ENCODE measurements at places on chromosomes 2 and 18.

DNA sequence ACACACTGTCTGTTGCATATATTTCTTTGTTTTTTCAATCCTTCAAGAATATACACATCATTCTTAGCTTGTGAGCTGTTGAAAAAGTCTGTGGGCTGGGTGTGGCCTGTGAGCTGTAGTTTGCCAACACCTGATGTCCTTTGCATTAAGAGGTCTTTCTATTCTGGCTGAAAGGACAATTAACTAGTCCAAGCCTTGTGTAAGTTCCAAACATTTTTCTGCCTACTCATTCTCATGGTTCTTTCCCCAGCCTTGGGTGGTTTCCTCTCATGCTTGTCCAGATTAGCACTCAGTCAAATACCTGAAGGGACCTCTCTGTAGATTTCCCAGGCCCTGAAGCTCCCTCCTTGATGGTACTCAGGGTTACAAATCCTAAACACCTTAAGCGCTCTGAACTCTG is 57.8 kb upstream of the NABP1 start:
- no peak for DNase-seq

- DNase-seq, result no peak
Measured at GRCh38 chr2:30709516-30709915, 97.7 kb downstream of the CAPN13 start.

- DNase-seq, result no peak
Measured at GRCh38 chr2:109662889-109663288, 48.7 kb downstream of the SOWAHC start.

DNA sequence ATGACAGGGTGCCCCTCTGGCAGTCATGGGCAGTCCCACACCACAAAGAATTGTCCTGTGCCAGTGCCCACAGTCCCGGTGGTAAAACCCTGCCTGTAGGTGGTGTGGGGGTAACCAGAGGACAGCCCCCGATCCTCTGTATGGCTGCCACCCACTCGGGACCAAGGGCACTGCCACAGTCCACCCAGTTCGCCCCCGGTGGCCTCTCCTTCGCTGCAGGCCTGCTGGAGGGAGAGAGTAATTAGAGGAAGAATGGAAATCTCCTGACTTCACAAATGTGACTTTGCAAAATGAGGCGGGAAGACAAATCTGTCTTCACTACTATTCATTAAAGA is 11.4 kb downstream of the GBX2 start:
- DNase-seq, result no peak

DNA sequence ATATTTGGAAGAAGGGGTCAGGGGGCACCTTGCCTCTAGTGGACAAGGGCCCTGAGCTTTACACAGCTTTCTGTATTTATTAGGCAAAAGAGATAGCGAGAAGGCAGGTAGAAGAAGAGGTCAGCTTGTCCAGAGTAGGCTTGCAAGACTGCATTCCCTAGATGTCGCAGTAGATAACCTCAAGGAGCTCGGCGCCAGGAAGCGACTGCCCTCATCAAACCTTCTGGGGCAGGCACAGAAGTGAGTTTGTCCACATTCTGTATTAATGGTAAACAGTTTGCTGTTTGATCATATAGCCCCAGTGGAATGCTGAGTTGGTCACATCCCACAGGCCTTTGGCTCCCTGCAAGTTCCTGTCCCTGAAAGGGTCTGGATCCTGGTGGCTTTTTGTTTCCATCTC is 7.0 kb downstream of the CHCHD5 start:
- no peak for DNase-seq

DNA sequence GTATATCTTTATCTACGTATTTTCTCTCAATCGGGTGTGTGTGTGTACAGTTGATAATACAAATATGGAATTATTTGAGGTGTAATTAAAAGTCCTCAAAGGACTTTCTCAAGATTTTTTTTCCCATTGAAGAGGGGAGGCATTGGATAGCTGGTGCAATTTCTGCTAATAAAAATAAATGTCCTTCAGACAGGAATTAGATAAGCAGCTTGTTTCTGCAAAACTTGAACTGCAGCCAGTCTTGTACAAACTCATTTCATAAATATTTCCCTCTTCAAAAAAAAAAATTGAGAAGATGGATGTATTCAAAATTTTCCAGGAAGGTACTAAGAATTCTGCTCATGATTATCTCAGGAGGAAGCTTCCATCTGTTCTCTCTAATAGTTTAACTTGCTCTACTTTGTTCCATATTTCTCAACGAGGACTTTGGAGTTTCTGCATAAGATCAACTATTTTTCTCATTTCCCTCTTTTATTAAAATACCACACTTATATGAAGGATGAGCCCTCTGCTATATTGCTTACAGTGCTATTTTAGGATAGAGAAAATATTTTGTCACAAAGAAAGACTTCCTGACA is 33.0 kb upstream of the GLS start:
- no peak for DNase-seq

- DNase-seq, result no peak
Measured at GRCh38 chr2:86492048-86492453, 50.9 kb downstream of the KDM3A start.

GRCh38 chr2:11562011-11562410 is 28.2 kb downstream of the GREB1 start:
- no peak for DNase-seq

- no peak for DNase-seq
Measured at GRCh38 chr18:58955738-58956137, 91.1 kb downstream of the ZNF532 start.

GRCh38 chr18:28404694-28405093 is 227.8 kb upstream of the CDH2 start:
- DNase-seq, result no peak

DNA sequence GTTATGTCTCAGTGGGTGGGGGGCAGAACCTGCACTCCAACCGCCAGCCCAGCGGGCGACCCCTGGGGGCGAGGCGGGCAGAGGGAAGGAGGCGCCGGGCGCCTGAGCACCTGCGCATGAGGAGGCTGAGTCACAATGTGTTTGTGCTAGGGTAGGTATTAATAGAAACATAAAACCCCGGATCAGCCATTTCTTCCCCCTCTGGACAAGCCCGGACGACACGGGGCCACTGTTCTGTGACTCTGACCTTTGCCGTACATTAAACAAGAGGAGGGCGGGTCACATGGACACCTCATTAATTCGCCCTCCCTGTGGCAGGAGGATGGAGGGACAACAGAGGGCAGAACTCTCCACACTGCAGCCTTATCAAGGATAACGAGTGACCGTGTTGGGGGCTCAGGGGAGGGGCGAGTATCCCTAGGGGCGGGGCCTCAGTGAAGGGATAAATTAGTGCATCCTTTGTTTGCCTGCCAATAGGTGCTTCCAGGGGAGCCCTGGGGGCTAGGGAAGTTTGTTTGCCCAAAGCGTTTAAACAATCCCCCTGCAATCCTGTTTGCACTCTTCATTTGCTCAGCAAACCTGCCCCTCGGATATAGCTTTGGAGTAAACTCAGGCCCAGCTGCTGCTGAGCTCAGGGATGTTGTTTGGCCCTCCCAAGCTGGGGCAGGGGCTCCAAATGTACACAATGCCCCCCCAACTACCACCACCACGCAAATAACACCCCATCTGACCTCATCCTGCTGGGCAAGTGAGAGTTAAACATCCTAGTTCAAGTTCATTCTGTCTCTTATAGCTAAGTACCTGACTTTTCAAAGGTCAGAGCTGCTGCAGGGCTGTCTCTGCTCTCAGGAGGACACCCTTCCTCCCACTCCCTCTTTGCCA is 171.2 kb upstream of the GLI2 start:
- DNase-seq, result peak; percentile 73

GRCh38 chr2:149394864-149395263 is 64.5 kb downstream of the LYPD6 start:
- no peak for DNase-seq

DNA sequence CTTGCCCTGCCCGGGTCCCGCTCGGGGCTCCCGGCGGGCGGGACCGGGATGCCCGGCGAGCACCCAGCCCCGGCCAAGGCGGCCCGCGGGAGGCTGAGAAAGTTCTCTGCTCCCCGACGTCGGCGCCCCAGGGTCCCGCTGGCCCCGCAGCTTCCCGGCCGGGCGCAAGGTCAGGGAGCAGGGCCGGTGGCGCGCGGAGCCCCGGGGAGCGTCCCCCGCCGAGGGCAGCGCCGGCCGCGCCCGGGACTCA is 331 bp downstream of the SERPINE2 start:
- DNase-seq, result no peak

- DNase-seq, result peak; percentile 35
Measured at GRCh38 chr18:48229552-48229981, 179.6 kb downstream of the ZBTB7C start.

DNA sequence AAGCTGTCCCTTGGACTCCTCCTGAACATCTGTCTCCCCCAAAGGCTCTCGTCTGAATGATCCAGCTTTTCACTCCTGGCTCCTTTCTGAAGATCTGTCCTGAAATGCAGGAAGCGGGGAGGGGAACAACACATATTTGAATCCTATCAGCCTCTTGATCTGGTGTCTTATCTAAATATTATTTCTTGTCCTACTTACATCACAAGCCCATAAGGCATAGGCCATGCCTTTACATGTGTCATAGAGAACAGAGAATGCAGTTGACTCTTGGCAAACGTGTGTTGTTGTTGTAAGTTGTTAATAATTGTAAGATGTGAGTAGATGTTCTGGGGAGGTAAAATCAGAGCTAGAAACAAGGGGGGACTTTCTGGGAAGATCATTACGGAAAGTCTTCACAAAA is 57.4 kb downstream of the GATA6 start:
- DNase-seq, result no peak

DNA sequence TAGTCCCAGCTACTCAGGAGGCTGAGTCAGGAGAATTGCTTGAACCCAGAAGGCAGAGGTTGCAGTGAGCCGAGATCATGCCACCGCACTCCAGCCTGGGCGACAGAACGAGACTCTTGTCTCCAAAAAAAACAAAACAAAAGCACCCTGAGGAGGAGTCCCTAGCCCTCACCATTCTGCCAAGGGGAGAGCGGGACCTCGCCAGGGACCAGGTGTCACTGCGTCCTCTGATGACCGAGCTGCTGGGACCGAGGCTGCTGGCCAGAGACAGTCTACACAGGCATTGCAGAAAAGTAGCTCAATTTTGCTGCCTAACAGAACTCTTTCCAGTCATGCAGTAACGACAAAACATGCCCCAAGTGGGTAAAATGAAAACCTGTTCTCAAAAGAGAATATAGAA is 18.4 kb downstream of the NCK2 start:
- DNase-seq, result no peak

DNA sequence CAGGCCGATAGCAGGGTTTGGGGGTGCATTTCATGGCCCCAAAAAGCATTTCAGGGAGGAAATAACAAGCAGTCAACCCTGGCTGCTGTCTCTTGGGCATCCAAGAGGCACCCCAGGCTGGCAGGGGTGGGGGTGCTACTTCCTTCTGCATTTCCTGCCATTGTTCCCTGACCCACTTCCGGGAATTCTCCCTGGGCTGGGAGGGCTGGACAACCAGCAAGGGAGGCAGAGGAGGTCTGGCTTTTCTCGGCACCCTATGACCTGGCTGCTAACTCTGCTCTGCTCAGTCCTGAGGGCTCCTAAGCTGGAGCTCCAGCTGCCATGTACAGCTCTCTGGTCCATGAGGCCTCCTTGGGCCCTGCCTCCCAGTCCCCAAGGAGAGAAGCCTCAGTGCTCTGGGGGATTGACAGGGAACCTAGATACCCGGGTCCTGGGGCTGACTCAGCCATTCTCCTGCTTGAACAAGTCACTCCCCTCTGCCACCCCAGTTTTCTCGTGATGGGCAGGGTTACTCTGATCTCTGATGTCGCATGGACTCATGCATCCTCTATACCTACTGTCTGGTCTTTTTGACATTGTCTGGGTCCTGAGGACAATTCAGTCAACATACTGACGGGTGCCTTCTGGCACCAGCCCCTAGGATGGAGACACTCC is 47.2 kb downstream of the DYSF start:
- DNase-seq, result no peak

DNA sequence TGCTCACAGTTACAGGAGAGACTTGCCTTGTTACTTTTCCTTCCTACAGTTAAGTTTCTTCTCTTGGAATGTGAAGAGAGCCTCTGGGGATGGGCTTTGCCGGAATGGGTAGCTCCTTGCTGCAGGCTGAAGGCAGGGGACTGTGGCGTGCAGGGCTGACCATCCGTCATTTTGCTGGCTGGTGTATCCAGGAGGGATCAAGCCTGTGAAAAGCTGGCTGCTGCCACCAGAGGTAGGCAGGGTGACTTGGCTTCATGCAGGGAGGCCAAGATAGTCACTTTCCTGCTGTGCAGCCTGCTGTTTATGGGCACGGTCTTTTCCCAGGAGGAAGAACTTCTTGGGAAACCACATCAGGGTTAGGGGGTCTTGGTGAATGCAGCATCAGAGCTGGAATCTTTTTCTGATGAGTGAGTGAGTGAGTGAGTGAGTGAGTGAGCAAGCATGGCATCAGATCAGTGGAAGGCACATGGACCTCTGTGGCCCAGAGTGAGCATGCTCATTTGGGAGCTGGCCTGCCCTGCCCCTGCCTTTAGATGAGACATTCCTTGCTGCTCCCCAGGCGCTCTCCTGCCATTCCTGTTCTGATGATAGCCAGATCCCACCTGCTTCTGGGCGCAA is 33.0 kb downstream of the FHOD3 start:
- DNase-seq, result no peak
